Stimulated activated CD8-positive, alpha-beta memory T cell treated with anti-CD3 and anti-CD28 coated beads, Interleukin-4, amount 100 ng/mL, for 48 hours (primary cell): ENCODE measurements at places on chromosomes 13 and 19.
A peak's percentile ranks its signal among the peaks of the same experiment; 100 is the strongest.

DNA sequence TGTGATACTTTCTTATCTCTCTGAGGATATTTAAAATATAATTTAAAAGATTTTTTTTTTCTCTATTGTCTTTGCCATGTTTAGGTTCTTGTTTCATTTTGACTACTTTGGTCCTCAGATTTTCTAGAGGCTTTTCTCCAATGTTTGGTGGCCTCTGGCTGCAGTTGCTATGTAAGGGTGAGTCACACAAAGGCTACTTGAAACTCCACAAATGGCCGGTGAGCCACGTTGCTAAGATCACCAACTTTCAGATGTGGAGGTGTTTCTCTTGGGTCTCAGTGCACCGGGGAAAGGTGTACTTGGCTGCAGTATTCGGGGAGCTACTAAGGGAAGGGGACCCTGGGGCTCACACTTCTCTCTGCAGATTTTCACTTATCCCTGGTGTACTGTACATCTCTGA lies 248.1 kb downstream of the HS6ST3 start:
- DNase-seq: no peak

- DNase-seq: no peak
Measured at GRCh38 chr13:43293986-43294385, 270.6 kb downstream of the DNAJC15 start.

GRCh38 chr13:48890391-48890790 lies 85.3 kb upstream of the FNDC3A start:
- DNase-seq: no peak

DNA sequence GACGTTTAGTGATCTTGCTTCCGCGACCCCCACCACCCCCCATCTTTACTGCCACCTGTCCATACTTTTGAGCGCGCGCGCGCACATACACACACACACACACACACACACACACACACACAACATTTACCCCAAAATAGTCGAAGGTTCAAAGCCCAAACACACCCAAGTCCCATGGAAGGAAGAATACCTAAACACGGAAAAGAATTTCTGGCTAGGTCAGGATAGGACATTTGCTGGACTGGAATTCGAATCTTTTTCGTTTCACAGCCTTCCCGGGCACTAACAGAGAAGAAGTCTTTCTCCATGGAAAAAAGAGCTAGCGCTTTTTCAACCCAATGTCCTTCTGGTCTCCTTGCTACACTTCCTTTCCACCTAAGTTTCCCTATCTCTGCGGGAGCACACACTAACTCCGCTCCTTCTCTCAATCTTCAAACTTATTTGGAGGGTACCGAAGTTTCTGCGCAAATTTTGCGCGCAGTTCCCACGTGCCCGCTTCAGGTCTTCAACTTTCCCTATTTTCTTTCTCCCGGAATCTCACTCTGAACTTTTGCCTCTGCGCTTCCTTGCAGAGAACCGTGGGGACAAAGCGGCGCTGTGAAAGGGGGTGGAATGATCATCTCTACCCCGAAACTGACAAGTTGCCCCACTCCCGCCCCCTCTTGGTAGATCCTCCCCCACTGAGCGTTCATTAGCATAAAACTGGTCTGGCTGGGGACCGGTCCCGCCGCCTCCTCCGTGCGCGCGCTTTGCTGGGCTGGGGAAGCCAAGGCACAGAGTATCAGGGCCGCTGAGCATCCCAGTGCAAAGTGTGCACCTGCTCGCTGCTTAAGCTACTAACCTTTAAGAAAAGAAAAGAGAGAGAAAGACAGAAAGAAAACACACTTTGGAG lies 2.7 kb downstream of the DACH1 start:
- no peak for DNase-seq

- DNase-seq: no peak
Measured at GRCh38 chr13:51643105-51643881, 59.0 kb downstream of the WDFY2 start.

- DNase-seq: no peak
Measured at GRCh38 chr13:27384285-27384684, 40.1 kb upstream of the GTF3A start.

GRCh38 chr19:35742121-35742724 lies at the start of gene IGFLR1:
Gene IGFLR1, minus strand, starts transcription at chr19:35742452. Its CDS starts 1,272 bp downstream, at chr19:35741180.
- peak; percentile 82 for DNase-seq

DNA sequence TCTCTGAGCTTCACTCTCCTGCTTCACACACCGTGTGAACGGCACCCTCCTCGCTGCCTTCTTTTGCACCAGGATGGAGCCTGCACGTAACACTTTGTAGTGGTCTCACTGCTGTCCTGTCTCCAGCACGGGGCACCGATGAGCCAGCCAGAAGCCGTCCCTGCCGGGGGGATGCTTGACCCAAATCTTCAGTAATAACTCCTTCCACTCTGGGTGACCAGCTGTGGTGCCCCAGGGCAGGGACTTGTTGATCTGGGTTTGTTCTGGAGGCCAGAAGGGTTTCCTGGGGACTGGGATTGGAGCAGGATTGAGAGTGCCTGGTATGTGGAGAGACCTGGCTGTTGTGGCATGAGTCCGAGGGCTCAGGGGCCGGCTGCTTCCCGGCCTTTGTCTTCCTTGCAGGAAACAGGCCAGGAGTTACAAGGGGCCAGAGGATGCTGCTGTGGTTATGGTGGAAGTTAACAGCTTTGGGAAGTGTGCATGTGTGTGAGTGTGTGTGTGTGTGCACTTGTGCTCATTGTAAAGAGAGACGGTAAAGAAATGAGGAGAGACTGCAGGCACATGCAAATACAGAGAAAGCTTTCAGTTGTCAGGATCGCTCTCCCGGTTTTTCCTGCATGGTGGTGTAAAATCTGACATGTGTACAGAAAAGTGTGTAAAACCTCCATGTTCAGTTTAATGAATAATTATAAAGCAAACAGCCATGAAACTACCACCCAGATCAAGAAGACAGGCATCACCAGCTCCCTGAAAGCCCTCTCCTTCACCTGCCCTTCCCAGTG lies 18.9 kb downstream of the PAK4 start:
- no peak for DNase-seq

- DNase-seq: peak; percentile 30
Measured at GRCh38 chr19:342801-343421, 1.7 kb downstream of the MIER2 start.

DNA sequence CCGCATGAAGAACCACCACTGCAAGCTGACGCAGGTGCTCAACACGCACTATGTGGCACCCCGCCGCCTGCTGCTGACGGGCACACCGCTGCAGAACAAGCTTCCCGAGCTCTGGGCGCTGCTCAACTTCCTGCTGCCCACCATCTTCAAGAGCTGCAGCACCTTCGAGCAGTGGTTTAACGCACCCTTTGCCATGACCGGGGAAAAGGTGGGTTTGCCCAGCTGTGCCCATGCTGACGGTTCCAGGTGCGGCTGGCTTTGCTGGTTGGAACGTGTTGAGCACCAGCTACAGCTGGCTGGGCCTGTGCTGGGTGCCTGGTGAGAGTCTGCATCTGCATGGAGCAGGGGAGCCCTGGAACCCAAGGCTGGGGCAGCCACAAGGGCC lies 60.9 kb downstream of the SMARCA4 start:
- no peak for DNase-seq

DNA sequence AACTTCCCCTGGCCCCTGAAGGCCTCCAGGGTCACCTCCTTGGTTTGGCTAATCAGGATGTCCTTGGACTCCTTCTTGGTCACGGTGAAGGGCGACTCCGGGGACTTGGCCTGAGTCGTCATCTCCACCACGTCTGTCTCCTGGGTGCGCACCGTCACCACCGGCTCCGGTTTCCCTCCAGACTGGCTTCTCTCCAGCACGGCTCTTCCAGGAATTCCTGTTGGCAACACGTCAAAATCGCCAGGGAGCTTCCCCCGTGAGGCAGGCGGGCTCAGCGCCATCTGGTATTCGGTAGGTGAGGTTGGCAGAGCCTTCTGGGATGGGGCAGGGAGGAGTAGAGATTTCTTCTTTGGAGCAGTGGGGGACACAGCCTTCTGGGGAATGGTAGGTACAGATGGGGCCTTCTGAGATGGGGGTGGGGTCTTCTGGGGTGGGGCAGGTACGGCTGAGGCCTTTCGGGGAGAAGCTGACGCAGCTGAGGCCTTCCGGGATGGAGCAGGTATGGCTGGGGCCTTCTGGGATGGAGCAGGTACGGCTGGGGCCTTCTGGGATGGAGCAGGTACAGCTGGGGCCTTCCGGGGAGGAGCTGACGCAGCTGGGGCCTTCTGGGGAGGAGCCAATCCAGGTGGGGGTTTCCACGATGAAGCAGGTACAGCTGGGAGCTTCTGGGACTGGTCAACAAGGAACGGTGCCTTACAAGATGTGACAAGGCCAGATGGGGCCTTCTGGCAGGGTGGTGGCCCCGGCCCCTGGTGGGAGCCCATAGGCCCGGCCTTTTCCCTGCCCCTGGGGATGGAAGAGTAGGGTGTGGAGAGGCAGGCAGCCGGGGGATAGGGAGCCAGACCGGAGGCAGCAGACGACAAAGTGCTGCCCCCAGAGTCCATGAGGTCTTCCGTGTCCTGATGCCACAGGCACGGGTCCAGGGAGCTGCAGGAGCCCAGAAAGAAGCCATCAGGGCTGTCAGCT lies 3.8 kb downstream of the GARIN5B start:
- no peak for DNase-seq

- no peak for DNase-seq
Measured at GRCh38 chr13:39510316-39510695, 92.7 kb downstream of the LHFPL6 start.

DNA sequence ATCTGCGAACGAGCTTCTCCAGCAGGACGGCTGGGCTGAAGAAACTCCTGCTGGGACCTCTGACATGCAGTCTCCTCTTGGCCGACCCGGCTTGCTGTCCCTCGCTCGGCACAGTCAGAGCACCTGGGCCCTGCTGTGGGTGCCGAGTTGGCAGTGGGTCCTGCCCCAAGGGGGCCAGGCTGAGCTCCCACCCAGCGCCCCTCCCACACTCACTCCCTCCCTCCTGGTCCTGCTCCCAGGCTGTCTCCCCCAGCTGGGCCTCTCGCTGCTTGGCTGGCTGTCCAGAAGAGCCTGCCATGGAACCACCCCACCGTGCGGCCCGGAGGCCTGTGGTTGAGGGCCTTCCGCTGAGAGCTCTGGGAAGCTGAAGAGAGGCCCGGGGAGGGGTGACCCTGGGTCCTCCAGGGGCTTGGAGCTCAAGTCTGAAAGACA lies 6.0 kb downstream of the AKT2 start:
- DNase-seq: no peak

GRCh38 chr19:10832939-10833296 lies 3.1 kb downstream of the TMED1 start:
- no peak for DNase-seq

DNA sequence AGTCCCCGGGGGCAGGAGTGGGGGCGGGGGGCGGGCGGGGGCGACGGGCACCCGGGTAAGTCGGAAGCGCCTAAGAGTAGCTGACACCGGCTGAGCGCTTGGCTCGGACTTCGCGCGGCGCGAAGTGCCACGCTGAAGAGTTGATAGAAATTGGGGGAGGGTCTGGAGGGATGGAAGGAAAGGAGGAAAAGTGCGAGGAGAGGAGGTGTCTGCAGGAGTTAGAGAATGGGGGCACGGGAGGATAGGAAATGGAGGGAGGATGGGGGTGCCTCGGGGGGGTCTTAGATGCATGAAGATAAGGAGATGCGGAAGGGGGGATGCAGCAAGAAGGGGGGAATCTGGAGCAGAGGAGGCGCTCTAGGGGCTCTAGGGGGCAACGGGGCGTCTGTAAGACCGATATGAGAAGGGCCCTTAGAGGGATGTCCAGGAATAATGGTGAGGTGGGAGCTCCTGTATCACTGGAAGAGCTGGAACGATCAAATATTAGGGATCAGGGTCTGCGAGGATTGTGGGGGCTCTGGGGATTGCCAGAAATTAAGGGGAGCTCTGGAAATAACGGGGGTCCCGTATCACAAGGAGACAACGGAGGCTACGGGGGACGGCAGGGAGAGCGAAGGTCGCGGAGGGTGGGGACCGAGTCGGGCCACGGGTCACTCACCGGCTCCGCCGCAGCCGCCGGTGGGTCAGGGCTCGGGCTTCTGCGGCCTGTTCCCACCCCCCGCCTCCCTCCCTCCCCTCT lies at the start of gene MYPOP:
Gene MYPOP, minus strand, starts transcription at position 702 of the 739 bp plus-strand sequence. CDS start 840 bp downstream, outside the sequence.
- DNase-seq: no peak

- peak; percentile 92 for DNase-seq
Measured at GRCh38 chr19:51570962-51571575, at the start of gene ZNF175. Gene ZNF175, plus strand, starts transcription at chr19:51571283. Its CDS starts 2,047 bp downstream, at chr19:51573330.

- peak; percentile 58 for DNase-seq
Measured at GRCh38 chr19:3095441-3096191, 1.5 kb downstream of the GNA11 start.

DNA sequence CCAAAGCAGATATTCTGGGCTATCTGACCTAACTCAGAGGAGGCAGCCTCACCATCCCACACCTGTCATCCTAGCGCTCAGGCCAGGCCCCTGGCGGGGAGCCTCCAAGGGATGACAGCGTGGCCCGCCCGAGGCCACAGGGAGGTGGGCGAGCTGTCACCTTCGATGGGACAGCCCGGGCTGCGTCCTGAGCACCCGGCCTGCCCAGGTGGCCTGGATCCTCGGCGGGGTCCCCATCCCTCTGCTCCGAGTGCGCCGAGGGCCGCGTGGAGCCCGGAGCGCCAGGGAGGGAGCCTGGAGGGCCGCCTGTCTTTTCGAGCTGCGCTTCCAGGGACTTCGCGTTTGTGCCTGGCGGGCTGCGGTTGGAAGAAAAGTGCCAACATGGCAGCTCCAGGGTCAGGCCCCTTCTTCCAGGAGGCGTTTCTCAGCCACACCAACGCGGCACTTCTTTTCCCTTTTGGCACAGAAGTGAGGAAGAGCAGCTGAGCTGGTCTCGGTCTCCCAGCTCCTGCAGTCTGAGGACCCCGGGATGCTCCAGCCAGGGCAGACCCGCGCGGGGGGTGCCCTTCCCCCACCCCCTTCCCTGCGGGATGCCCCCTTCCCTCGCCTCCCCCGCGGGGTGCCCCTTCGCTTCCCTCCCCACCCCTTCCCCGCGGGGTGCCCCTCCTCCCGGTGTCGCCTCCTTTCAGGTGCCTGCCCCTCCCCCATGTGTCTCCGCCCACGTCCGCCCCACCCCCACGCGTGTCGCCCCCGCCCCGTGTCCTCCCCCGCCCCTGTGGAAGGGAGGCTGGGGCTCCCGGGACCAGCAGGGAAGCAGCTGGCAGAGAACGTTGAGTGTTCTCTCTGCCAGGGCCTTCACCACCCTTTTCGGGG lies 42.3 kb downstream of the GJA3 start:
- peak; percentile 48 for DNase-seq

GRCh38 chr19:44749292-44749691 lies 784 bp downstream of the BCL3 start:
- no peak for DNase-seq

GRCh38 chr19:35557539-35558399 lies 5.7 kb downstream of the ATP4A start:
- DNase-seq: peak; percentile 82

DNA sequence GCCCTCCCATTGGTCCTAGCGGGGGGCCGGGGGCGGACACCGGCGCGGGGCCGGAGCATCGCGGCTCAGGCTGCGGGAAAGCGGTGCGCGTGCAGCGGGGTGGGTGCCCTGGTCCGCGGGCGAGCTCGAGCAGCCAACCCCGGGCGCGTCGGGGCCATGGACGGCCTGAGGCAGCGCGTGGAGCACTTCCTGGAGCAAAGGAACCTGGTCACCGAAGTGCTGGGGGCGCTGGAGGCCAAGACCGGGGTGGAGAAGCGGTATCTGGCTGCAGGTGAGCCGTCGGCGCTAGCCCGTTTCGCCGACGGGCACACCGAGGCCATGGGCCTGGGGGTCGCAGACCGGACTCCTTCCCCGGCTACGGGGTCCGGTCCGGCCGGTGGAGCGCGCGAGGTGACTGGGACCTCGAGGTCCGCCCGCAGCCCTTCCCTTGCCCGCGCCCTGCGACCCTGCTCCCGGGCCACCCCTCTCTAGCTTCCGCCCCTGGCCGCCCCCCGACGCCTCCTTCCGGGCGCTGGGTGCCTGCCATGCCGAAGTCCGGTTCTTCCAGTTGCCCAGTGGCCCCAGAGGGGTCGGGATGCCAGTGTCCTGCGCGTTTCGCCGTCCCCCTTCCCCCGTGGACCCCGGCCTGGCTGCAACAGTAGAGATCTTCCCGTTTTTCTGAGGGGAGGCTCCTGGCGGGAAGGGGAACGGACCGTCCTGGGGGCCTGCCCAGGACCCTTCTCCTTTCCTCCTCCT lies at the start of gene REEP6:
Gene REEP6, plus strand, starts transcription at position 68 of the 735 bp plus-strand sequence. Its CDS starts 89 bp downstream, at position 157.
- no peak for DNase-seq
